Spleen (tissue), 13 donors: ENCODE measurements at places on chromosomes 5 and 9. TPM values are rescaled to one million over a fixed set of nuclear protein-coding genes. Genes with fewer than 3 reads are reported as not detected.

- no peak for DNase-seq
Observed at GRCh38 chr5:90912476-90912875, 353.9 kb downstream of the ADGRV1 start.

- no peak for DNase-seq
Observed at GRCh38 chr5:107975568-107975967, 304.8 kb upstream of the EFNA5 start.

GRCh38 chr9:95459178-95459577, 57.6 kb downstream of the PTCH1 start:
- DNase-seq: no peak

DNA sequence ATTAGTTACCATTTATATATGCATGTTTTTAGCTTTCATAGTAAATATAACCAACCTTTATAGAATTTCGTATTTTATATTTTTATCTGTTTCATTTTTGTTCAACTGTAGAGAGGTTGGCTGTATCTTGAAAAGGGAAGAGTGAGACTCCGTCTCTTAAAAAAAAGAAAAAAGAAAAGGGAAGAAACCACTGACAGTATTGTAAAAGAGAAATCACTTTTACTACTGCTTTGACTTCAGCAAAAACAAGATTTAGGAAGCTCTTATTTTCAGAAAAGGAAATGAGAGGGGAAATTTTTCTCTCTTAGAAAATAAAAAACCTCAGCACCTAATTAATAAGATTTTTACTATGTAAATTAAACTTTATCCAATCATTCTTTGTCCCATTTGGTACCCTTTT, 14.4 kb downstream of the POLK start:
- DNase-seq: no peak

- DNase-seq: no peak
Observed at GRCh38 chr9:83456226-83456625, 82.0 kb downstream of the FRMD3 start.

- DNase-seq: no peak
Observed at GRCh38 chr9:72656021-72656420, 134.6 kb downstream of the TMC1 start.

- no peak for DNase-seq
Observed at GRCh38 chr5:142780871-142781270, 10.7 kb downstream of the ARHGAP26 start.

DNA sequence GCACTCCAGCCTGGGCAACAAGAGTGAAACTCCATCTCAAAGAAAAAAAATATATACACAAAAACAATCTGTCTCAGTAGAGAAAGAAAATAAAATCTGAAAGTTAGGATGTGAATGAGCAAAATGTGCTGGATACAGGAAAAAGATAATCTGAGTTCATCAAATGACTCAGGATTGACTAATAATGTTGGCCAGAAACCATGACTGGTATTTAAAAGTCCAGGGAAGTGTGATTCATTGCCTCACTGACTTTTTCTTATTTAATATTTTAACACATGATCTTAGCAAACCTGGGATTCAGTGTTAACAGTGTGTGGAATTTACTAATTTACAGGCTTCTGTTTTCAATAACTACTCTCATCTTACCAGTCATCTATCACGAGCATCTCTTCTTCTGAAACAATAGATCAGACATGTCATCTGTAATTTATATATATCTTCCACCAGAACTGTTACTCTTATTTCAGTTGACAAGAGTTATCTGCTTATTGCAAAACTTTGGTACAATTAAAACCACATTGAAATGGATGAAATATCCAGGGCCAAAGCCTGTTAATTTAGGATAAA, 256.7 kb downstream of the CDH12 start:
- DNase-seq: no peak

GRCh38 chr5:149125386-149125891, 15.9 kb upstream of the ABLIM3 start:
- DNase-seq: no peak

- DNase-seq: no peak
Observed at GRCh38 chr5:51326844-51327243, 56.4 kb upstream of the ISL1 start.

The ARL10 gene
- 4.7 TPM for total RNA-seq

The TYRP1 gene
- total RNA-seq: not detected

The ANKRD18A gene
- 3.4 TPM for total RNA-seq

The C9orf43 gene
- total RNA-seq: 0.46 TPM

The OTP gene
- not detected for total RNA-seq

The OSMR gene
- total RNA-seq: 69.5 TPM
